Natural killer cell treated with Interleukin-12 subunit alpha and Interleukin-12 subunit beta and Interleukin-15 and Interleukin-18, amount 100 ng/mL, for 72 hours (primary cell): ENCODE measurements at places on chromosomes 7 and 10. TPM values are rescaled to one million over a fixed set of nuclear protein-coding genes. Genes with fewer than 3 reads are reported as not detected.

Gene PON1
- total RNA-seq = not detected

GRCh38 chr10:44742248-44742647, 168.9 kb upstream of the TMEM72 start:
- no peak overlapping the region for H3K27ac ChIP-seq
- no peaks in the 10 kb centered on the region for H3K36me3 ChIP-seq
- no peaks in the 10 kb centered on the region for H3K4me1 ChIP-seq
- no peak overlapping the region for H3K4me3 ChIP-seq

GRCh38 chr10:59954296-59954695, 47.9 kb upstream of the CCDC6 start:
- no peak for DNase-seq
- H3K27ac ChIP-seq = no peak overlapping the region
- H3K4me3 ChIP-seq = no peak overlapping the region
- H3K36me3 ChIP-seq = no peaks in the 10 kb centered on the region
- no peaks in the 10 kb centered on the region for H3K4me1 ChIP-seq
- H3K27me3 ChIP-seq = peaks cover 7% of the 10 kb centered on the region

- no peak overlapping the region for H3K27ac ChIP-seq
- H3K27me3 ChIP-seq = no peaks in the 10 kb centered on the region
- no peak for DNase-seq
- no peak overlapping the region for H3K4me3 ChIP-seq
- no peaks in the 10 kb centered on the region for H3K4me1 ChIP-seq
- H3K36me3 ChIP-seq = no peaks in the 10 kb centered on the region
Observed at GRCh38 chr10:12663863-12664262, 314.5 kb downstream of the CAMK1D start.

Gene FBXL13
- total RNA-seq = 0.43 TPM

GRCh38 chr10:59181668-59182067, 5.2 kb downstream of the PHYHIPL start:
- DNase-seq = no peak
- H3K36me3 ChIP-seq = peaks cover 6% of the 10 kb centered on the region
- H3K4me3 ChIP-seq = no peak overlapping the region
- H3K27ac ChIP-seq = no peak overlapping the region

DNA sequence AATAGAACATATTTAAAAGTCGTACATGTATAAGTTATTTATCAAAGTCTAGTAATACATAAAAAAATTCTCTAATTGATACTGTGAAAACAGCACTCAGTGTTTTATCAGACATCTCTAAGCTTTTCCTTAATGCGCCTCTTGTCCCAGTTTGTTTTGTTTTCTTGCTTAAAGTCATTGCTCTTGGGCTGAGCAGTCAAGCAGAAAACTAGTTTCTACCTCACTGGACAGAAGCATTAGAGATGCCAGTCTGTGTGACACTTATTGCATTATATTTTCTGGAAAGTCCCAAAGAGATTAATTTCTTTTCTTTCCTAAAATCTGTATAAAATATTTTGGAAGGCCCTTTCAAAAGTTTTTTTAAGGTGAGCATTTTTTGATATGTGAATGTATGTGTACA, 236.2 kb downstream of the PCLO start:
- no peak overlapping the region for H3K27ac ChIP-seq
- H3K4me1 ChIP-seq = no peaks in the 10 kb centered on the region
- H3K36me3 ChIP-seq = peaks cover 4% of the 10 kb centered on the region
- H3K27me3 ChIP-seq = no peaks in the 10 kb centered on the region
- H3K4me3 ChIP-seq = no peak overlapping the region

Gene LEP
- total RNA-seq = not detected

- H3K27ac ChIP-seq = no peak overlapping the region
- H3K36me3 ChIP-seq = peaks cover 6% of the 10 kb centered on the region
- H3K4me3 ChIP-seq = no peak overlapping the region
- peaks cover 3% of the 10 kb centered on the region for H3K4me1 ChIP-seq
- no peaks in the 10 kb centered on the region for H3K27me3 ChIP-seq
Observed at GRCh38 chr7:102449136-102449535, 15.5 kb downstream of the ALKBH4 start.

GRCh38 chr10:63481815-63482421, 16.1 kb upstream of the JMJD1C start:
- H3K27me3 ChIP-seq = no peaks in the 10 kb centered on the region
- H3K4me3 ChIP-seq = no peak overlapping the region
- no peaks in the 10 kb centered on the region for H3K4me1 ChIP-seq
- H3K27ac ChIP-seq = peak overlapping the region; percentile 10

- no peaks in the 10 kb centered on the region for H3K36me3 ChIP-seq
- H3K27me3 ChIP-seq = peaks cover 7% of the 10 kb centered on the region
- DNase-seq = no peak
- H3K27ac ChIP-seq = no peak overlapping the region
- no peaks in the 10 kb centered on the region for H3K4me1 ChIP-seq
Observed at GRCh38 chr10:119620241-119621077, 23.7 kb upstream of the TIAL1 start.
